ENCODE measurements at places on chromosomes 2 and 18.

DNA sequence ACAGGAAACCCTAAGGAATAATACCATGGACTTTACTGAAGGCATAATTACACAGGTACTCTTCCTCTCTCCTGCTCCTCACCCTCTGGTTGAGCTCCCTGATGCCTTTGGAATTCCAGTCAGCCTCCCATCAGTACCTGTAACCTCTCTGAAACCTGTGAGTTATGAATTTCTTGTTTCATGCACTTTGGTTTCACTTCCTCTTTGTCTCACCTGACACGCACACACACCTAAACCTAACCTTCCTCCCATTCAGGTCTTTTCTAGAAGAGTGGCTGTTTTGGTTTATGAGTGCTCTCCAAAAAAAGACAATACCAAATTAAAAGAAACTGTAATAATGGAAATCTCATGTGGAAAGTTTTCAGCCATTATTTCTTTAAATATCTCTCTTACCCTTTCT lies 451.3 kb upstream of the VWC2L start:
- DNase-seq = no peak

GRCh38 chr2:128594953-128595677 lies 276.4 kb upstream of the HS6ST1 start:
- DNase-seq = no peak

DNA sequence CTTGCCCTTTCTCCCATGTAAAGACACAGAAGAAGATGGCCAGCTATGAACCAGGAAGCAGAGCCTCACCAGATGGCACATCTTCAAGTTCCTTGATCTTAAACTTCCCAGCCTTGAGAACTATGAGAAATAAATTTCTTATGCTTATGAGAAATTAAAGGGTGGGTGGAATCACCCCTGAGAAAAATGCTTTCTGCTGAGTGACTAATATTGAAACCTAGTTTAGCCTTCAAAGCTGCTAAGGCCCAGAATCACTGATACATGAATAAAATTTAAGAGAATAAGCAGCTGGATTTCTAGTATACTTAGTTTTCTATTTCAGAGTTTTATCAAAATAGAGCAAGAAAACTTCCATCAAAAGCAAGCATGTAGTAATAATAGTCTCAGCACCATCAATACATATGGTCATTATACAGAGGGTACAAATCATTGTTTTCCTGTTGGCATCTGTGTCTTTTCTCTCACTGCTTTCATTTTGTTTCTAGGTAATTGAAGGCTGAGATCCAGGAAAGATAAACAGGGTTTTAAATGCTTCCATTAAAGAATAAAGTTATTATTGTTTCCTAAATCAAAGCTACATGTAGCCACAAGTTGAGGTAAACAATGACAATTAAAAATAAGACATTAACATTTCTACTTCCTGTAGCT lies 53.3 kb upstream of the COL5A2 start:
- no peak for DNase-seq

GRCh38 chr2:63819256-63819655 lies 22.4 kb upstream of the UGP2 start:
- DNase-seq = no peak

- DNase-seq = no peak
These were observed 143.9 kb downstream of the ESCO1 start for GRCh38 chr18:21456428-21457178.

- DNase-seq = no peak
These were observed 114.4 kb upstream of the HAAO start for GRCh38 chr2:42906557-42907411.

- DNase-seq = no peak
These were observed 236.2 kb downstream of the ETAA1 start for GRCh38 chr2:67633212-67633856.

- DNase-seq = no peak
These were observed 51.9 kb downstream of the GRB14 start for GRCh38 chr2:164569378-164569777.

DNA sequence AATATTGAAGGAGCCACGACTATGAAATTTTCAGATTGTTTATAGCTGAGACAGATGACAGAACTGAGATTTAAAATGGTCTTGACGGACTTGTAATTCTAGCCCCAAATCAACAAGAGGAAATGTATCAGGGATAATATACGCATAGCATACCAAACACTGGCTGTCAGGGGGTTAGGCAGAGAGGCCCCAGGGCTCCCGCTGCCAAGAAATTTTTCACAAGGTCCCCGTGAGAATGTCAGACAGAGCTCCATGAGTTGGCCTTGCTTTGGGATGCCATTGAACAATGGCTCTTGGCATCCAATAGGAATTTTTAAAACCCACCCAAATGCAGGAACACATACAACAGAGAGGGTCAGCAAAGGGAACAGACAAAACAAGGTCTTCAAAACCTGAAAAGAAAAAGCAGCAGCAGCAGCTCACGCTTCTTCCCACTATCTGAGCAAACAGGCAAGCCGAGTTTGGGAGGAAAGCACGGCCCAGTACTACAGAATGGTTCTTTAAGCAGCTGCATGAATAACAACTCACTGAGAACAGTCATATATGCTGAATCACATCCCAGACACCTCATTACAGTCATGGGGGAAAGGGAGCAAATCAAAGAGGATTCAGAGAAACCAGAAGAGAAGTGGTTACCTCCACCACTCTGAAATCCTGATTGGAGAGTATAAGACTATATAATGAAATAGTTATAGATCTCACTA lies 445.6 kb downstream of the RND3 start:
- no peak for DNase-seq

DNA sequence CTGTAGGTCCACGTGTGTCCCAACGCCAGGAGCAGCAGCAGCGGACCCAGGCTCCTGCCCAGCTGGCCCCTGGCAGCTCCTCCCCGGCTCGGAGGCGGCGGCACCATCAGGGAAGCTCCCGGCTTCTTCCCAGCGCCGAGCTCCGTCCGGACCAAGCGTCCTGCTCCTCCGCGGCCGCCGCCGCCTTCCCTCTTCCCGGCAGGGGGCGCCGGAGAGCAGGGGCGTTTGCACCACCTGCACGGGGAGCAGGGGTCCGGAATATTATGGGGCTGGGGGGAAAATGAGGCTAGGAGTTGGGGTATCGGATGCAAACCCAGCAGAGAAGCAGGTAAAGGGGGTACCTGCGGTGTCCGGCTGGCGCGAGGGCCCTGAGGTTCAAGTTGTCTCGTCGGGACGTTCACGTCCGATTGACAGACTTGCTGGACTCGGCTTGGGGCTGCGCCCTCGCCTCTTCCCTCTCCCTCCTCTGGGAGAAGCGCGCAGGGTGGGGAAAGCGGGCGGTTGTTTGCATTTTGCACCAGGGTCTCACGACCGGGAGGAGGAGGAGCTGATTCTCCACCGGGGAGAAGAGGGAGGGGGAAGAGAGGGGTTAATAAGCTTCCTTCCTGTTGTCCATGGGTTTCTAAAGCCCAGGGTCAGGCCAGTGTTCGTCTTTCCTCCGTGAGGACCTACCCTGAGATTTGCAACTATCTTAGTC lies at the start of gene CCBE1:
Gene CCBE1 (minus strand): TSS at position 188 of the 697 bp plus-strand sequence.
- DNase-seq = no peak

- no peak for DNase-seq
These were observed 8.4 kb upstream of the NTSR2 start for GRCh38 chr2:11678306-11678960.

- no peak for DNase-seq
These were observed 40.2 kb upstream of the TGIF1 start for GRCh38 chr18:3409811-3410210.

- no peak for DNase-seq
These were observed 365.2 kb downstream of the DSEL start for GRCh38 chr18:67151366-67151765.

- DNase-seq = no peak
These were observed 114.0 kb downstream of the ACAA2 start for GRCh38 chr18:49699303-49699702.

GRCh38 chr2:112481528-112482233 lies at the start of gene TTL:
Gene TTL (plus strand): TSS chr2:112482156. CDS start chr2:112482345, 189 bp downstream.
- peak; percentile 78 for DNase-seq

- no peak for DNase-seq
These were observed 49.5 kb downstream of the PLEKHB2 start for GRCh38 chr2:131154647-131155046.

DNA sequence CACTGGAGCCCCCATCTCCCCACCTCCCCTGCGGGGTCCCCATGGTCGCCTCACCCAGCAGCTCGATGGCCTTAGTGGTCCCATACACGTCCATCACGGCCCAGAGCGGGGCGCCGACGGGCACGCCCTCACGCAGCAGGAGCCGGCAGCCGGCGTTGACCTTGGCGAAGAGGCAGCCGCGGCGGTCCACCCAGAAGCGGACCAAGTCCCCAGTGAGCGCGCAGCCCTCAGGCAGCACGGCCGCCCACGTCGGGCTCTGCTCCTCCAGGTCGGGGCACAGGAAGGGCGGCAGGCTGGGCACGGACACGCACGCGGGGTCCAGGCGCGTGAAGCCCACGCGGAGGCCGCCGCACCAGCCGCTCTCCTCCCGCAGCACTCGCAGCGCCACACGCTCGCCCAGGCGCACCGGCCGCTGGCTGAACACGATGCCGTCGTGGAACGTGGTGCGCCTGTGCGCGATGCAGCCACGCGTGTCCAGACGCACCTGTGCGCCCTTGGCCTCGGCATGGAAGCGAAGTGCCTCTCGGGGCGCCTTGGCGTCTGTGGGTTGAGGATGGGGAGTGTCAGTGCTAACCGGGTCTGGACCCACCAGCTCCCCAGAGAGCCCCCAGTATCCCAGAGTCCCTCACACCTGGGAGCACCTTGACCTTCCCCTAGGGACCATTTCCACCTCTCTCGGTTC lies 4.6 kb downstream of the NEURL3 start:
- no peak for DNase-seq

- DNase-seq = no peak
These were observed 191.8 kb downstream of the FTCDNL1 start for GRCh38 chr2:199659207-199659606.

All from CD4-positive, alpha-beta T cell treated with Interleukin-4 for 1 hour (primary cell).